Mesenteric fat pad (tissue), 1 donor: ENCODE measurements at places on chromosomes 7 and 10.

DNA sequence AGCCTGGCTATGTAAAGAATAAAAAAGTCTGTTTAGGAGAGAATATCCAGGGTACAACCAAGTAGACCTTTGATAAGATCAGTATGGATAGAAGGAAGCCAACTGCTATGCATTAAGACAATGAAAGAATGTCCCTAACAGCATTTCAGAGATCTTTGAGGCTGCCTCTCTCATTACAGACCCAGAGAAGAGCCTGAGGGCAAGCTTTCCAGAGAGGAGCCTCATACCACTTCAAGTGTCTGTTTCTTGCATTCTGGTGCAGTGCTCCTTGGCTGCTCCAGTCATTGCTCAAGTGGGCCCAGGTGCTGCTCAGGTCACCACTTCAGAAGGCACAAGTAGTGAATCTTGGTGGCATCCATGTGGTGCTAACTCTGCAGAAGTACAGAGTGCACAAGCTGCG is 514.0 kb downstream of the PLXDC2 start:
- DNase-seq, result no peak

- DNase-seq, result no peak
Measured at GRCh38 chr10:116985611-116986010, 19.4 kb downstream of the SHTN1 start.

GRCh38 chr10:33483816-33484190 is 149.3 kb upstream of the NRP1 start:
- DNase-seq, result no peak

GRCh38 chr7:141462958-141463357 is 88.3 kb upstream of the AGK start:
- no peak for DNase-seq

DNA sequence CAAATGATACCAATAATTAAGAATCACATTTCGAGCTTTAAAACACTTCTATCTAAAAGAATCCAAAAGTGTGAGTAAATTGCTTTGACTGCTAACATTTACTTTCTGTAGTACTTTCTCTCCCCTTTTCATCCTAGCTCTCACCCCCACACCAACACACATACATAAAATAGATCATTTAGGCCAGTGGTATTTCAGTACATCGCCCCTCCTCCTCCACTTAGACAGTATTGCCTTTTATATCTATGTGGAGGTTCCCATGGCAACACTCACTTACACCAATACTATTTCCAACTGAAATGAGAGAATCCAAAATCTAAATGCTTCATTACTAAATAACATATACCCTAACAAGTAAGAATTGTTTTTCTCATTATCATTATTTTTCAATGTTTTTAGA is 58.9 kb downstream of the HIBADH start:
- DNase-seq, result no peak

GRCh38 chr10:44519361-44519760 is 134.5 kb upstream of the CXCL12 start:
- DNase-seq, result no peak

GRCh38 chr7:111914291-111914690 is 291.9 kb downstream of the DOCK4 start:
- no peak for DNase-seq

- DNase-seq, result no peak
Measured at GRCh38 chr10:27157150-27157549, 2.0 kb downstream of the MASTL start.

DNA sequence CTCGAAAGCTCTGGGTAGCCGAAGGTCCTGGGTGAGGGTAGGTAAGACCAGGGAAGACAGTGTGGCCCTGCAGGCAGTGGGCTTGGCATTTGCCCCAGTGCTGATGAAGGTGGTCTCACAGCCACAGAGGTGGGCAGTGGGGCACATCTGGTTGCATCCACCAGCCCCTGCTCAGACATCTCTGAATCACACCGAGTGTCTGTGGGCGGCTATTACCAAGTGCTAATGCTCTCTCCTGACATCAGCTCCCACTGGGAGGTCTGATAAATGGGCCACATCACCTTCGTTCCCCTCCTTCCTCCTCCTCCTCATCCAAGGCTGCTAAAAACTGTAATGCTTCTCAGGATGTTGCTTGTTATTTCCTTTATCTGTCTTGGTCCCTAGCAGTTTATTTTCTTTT is 330.9 kb upstream of the COBL start:
- no peak for DNase-seq

DNA sequence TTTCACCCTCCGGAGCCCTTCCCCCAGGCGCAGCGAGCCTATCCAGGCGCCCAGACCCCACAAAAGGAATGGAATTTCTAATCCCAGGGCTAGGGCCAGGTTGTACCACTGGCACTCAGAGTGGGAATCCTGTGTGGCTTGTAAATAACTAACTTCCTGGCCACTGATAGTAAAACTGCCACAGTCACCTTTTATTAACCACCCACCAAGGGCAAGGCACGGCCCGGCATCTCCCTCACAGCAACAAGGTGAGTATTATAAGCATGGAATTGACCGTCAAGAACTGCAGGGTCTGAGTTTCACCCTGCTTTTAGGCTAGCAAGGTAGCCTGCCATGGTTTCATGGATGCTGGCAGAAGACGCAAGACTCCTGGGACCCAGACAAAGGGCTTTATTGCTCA is 51.1 kb downstream of the SPOCK2 start:
- no peak for DNase-seq

DNA sequence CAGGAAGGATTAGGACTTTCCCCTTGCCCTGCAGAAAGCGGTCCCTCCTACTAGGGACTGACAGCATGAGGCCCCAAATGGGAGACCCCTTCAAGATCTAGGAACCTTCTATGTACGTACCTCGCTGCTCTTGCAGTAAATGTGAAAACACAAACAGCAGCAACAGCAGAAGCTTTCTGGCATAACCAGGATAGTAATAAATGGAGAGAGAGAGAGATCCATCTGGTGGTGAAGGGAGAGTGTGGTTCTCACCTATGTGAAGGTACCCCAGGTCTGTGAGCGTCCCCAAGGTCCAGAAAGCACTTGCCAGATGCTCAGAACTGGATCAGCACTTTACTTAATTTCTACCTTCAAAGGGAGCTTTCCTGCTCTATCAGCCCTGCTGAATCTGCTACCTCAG is 592.7 kb downstream of the PARD3 start:
- no peak for DNase-seq

DNA sequence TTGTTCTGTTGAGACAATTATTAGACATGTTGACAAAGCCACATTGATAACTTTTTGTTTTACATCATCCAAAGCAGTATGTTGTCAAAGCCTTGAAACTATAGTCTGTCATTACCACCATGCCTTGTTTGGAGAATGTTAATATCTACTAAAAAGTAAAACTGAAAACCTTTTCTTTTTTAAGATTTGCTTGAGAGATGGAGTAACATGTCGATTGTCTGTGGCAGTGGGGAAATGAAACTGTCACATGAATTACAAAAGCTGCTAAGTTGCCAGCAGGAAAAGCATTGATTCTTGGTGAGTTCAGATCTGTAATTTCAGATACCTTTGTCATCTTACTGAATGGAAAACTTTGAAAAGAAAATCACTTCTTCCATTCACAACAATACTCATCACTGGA is 69.1 kb downstream of the TFPI2 start:
- DNase-seq, result no peak

- no peak for DNase-seq
Measured at GRCh38 chr7:90178679-90179278, 24.5 kb downstream of the STEAP1 start.

DNA sequence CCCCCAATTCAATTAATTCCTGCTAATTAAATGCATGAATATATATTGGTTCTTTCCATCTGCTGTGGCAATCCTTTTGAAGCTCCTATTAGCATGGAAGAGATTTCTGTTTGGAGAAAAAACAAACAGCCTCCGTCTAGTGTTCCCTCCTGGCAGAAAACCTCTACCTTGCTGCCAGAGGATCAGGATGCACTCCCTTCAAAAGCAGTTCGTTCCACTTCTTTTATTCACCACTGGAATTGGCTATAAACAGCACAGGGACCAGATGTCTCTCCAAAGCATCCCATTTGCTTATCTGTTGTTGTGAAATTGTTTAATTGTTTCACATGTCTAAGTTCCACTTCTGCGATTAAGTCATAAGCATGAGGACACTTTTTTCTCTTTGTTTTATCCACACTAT is 77.8 kb upstream of the PTN start:
- no peak for DNase-seq
